ENCODE measurements at places on chromosomes 1 and 21.

DNA sequence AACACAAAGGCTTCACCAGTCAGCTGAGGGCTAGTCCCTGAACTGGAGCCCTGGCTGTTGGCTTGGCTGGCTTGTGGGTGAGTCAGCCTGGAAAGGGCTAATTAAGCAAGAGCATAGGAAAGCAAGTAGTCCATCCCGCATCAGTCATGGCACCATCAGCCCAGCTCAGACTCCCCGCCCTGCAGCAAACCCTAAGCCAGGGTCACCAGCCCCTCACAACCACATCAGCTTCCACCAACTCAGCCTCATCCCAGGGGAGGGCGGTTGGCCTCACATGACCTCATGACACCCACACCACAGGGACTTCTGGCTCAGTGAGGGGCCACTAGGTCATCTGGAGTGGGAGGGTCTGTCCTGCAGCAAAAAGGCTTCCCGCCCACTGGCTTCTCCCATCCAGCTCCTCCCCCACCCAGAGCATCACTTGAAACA is 7.0 kb upstream of the SPATC1L start:
- DNase-seq: no peak

DNA sequence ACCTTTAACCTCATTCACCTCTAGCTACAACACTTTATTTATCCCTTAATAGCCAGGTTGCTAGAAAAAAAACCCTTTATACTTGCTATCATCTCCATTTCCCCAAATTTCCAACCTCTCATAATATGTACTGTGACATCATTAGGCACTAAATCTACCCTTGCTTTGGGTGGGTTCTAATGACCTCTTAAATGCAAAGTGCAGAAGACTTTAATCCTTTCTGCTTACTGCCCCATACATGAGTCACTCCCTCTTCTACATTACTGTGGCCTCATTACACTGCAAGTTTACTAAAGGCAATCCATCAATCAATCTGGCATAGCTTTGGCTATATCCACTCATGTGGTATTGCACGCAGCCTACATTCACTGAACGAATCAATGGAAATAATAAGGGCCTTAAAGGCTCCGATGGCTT is 353.3 kb downstream of the SMYD3 start:
- DNase-seq: no peak

GRCh38 chr1:42143896-42144710 is 9.1 kb upstream of the GUCA2B start:
- DNase-seq: no peak

DNA sequence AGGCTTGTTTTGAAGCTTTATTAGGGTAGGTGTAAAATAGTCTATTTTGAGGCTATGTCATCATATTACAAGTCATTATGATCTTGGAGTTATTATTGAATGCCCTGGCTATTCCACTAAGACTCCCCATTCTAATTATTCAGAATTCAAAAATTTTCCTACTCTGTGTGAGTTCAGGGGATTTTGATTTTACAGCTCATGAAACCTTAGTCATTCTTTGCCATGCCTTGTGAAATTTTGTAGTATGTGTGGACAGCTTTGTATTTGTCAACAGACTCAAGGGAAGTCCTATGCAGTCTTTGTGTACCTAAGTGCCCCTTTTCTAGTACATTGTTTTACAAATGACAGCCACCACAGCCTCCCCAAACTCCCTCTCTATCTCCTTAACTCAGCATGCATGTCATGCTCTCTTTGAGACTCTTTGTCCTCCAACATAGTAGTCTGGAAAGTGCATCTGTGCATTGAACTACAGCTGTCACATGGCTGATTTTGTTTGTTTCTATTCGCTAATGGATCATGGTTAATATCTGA is 28.0 kb downstream of the CD1D start:
- no peak for DNase-seq

DNA sequence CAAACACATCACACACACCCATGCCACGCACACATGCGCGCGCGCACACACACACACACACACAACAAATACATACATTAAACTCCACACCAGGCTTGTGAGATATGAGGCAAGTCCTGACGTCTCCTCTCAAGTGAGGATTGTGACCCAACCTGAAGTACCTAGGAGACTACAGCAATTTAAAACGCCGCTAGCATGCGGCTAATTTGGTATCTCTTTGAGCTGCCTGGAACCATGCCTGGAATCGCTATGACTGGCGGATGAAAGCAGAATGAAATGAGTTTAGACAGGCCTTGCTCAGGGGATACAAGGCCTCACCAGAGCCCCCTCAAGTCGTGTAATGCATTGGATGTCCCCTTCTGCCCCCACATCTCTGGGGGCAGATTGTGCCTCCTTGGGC is 1.6 kb upstream of the RAB7B start:
- no peak for DNase-seq

DNA sequence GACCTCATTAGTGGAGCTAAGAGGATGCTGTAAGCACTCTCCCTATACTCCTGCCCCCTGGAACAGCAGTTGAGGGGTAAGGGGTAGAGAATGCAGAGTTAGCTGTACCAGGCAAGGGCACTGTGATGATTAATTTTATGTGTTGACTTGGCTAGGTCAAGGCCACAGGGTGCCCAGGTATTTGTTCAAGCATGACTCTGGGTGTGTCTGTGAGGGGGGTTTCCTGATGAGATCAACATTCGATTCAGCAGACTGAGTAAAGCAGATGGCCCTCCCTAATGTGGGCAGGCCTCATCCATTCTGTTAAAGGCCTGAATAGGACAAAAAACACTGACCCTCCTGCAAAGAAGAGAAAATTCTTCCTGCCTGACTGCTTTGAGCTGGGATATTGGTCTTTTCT is 110.8 kb downstream of the KCND3 start:
- DNase-seq: no peak

GRCh38 chr1:206488466-206488865 is 18.2 kb downstream of the IKBKE start:
- DNase-seq: no peak

GRCh38 chr1:109466452-109467300 is at the start of gene SYPL2:
TSS of gene SYPL2 (plus strand) at chr1:109466546. CDS start at chr1:109466844, 298 bp downstream.
- no peak for DNase-seq

- DNase-seq: no peak
Observed at GRCh38 chr1:65277605-65278347, 31.6 kb upstream of the DNAJC6 start.

GRCh38 chr1:19981507-19982312 is 2.3 kb upstream of the PLA2G2A start:
- no peak for DNase-seq

- DNase-seq: no peak
Observed at GRCh38 chr1:54706419-54706818, 9.2 kb upstream of the TTC4 start.

- DNase-seq: no peak
Observed at GRCh38 chr1:160211046-160211790, 6.0 kb downstream of the PEA15 start.

DNA sequence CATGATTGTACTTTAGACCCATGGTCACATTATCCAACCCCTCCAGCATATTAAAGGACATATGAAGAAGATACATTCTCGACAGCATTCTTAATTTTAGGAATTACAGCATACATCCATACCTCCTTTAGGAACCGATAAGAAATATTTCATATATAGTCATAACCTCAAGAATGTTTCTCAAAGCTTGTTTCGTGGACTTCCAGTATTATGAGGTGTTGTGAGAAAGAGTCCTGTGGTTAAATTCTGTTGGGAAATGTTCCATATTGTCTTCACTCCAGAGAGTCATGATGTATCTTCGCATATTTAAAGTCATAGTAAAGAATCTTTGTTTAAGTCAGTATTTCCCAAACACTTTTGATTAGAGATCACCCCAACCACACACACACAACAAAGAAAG is 321.0 kb upstream of the SNX7 start:
- no peak for DNase-seq

- no peak for DNase-seq
Observed at GRCh38 chr1:116986421-116987255, 14.9 kb upstream of the CD101 start.

DNA sequence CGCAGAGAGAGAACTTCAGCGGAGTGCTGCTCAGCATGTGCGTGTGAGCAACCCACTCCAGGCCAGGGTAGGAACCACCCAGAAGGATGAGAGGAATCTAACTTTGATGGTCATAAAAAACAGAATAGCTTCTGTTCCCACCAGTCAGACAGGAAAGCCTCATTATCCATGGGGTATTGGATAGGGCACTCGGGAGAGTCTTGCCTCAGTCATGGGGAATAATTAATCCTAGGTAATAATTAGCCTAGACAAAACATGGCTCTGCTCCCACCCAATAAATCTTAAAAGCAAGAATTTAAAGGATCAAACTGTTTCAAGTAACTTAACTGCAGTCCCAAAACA is 35.3 kb downstream of the LDLRAD1 start:
- DNase-seq: no peak

DNA sequence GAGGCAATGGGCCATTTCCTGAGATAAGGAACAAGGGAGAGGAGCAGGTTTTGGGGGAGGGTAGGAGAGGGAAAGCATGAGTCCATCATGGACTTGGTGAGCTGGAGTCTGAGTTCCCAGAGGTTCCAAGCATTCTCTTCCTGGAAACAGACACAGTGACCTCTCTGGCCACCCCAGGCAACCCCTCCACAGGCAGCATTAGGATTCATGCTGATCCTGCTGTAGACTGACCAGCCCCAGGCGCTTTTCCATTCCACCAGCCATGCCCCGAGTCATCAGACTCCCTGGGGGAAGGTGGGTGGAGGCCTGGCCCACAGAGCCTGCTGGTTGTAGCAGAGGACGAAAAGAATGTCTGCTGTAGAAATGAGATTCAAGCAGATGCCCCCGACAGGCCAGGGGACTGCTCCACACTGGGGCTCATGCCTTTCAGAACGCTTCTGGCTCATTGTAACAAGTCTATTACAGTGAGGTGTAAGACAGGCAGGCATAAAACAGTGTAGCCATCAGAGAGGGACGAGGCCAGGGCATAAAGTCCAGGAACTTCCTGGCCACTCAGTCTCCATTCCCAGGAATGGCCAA is 52.2 kb downstream of the KCND3 start:
- DNase-seq: no peak

Measured in activated naive CD4-positive, alpha-beta T cell (primary cell).